ENCODE measurements at places on chromosomes 6 and 20.

DNA sequence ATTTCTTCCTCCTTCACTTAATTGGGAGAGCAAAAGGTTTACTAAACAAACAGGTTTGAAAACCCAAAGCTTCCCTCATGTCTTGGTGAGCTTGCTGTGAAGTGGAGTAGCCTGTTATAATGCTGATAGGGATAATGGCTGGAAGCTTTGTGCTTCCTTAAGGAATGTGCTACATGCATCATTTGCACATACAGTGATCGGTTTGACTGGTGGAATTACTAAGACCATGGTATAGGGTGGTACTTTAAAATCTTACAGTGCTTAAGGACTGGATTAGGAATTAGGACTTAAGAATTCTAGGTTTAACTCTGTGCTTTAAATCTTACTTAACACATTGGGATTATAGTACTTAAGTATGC lies 75.7 kb downstream of the ARID1B start:
- no peak for DNase-seq

DNA sequence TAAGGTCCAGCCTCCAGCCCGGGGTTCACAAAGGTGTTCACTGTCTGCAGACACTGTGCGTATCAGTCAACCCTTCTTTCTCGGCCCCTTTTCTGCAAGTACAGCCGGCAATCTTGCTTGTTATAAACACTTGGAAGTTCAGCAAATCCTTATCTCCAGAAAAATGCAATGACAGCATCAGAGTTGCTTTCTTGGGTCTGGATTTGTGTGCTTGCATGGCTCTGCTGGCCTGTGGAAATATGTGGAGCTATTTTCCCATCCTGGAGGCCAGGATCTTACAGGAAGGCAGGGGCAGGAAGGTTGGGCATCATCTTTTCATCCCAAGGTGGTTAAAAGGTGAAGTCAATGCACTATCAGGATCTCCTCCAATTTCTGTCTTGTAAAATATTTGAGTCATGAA lies 100.3 kb downstream of the SMOC2 start:
- no peak for DNase-seq

GRCh38 chr20:46979603-46980241 lies 85.1 kb downstream of the EYA2 start:
- DNase-seq: no peak

DNA sequence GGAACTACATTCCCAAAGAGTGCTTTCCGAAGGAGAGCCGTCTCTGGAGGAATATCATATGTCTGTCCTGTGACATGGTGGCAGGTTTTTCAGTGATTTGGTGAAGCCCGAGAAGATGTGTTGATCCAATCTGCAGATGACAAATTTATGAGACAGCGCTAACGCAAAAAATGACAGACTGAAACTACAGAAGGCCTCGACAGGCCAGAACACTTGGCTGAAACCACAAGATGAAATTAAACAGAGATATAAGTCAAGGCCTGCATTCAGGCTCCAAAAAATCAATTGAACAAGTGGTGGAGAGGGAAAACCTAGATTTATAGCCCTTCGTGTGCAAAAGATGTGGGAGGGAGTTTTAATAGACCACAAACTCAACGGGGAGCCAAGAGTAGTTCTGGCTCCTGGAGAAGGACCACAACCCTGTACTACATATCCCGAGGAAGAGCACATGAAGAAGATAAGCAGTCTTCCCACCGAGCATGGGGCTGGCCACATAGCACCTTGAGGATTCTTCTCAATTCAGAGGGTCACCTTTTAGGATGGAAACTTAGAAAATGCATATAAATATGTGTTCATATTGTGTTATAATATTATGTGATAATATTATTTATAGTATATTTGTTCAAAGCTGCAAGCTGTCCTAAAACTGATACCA lies 231.3 kb upstream of the PDE10A start:
- no peak for DNase-seq

- no peak for DNase-seq
Observed at GRCh38 chr6:45835721-45836437, 179.8 kb downstream of the CLIC5 start.

DNA sequence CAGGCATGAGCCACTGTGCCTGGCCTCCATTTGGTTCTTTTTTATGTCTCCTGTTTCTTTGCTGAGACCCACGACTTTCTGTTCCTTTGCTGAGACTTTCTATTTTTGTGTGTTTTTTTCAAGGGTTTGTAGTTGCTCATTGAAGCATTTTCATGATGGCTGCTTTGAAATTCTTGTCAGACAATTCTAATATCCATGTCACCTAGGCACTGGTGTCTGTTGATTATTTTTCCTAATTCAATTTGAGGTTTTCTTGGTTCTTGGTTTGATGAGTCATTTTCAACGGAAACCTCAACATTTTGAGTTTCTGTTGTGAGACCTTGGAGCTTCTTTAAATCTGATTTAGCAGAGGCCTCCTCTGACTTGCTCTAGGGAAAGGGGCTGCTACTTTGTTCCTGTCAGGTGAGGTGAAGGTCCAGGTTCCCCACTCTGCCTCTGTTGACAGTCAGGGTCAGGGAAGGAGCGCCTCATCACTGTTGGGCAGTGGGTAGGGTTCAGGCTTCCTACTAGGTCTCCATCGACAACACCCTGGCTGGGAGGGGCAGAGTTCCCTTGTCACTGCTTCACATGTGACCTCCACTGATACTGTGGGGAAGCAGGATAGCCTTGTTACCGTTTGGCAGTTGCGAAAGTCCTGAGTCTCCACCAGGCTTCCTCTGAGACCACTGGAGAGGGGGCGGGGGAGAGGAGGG lies 67.2 kb upstream of the RNF24 start:
- peak; percentile 70 for DNase-seq

GRCh38 chr6:90701146-90701781 lies 114.4 kb upstream of the MAP3K7 start:
- no peak for DNase-seq

GRCh38 chr20:49987868-49988690 lies 5.3 kb downstream of the SNAI1 start:
- DNase-seq: no peak

DNA sequence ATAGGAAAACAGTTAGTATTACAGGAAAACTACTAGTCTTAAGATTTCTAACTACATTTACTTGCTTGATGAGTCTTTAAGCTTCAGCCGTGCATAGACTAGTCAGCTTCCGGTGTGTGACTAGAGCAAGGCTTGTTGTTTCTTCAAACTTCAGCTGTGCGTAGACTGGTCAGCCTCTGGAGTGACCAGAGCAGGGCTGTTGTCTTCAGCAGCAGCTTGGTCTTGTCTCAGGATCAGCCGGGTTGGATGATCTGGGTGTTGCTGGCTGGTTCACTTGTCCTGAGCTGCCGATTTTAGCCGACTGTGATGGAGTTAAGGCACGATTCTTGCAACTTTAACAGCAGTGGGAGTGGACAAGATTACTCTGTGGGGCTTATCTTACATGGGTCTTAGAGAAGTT lies 44.7 kb downstream of the HLA-C start:
- no peak for DNase-seq

GRCh38 chr6:142624978-142625715 lies 319.8 kb downstream of the HIVEP2 start:
- no peak for DNase-seq

DNA sequence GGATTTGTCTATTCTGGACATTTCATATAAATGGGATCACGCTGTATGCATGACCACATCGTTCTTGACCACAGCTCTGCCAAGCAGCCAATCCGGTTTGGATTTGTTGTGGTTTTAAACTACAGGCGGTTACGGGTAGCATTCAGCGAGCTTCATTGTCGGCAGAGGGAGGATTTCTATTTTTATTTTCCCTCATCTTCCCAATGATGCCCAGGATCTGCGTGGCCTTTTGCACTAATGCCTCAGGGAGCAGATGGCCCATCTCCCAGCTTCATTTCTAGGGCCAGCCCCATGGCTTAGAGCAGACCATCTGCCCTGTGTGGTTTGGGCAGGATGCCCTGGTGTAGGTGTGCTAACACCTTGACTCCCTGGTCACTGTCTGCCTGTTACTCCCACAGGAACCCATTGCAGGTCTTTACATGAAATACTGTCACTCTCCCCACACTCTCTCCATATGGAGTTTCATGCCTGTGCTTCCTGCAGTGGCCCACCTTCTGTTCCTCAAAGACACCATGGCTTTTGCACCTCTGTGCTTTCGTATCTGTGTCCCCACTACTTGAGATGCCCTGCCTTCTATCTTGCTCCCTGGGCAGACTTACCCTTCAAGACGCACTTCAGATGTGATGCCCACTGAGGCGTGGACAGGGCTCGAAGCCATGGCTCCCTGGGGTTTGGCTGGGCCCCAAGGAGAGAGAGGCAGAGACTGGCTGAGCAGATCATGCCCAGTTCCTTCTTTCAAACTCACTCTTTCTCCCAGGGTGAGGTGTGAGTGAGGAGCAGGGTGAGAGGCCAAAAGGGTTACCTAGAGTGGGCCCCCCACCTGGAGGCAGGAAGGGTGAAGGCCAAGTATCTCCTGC lies 26.0 kb downstream of the SDCBP2 start:
- DNase-seq: peak; percentile 15

GRCh38 chr6:137903933-137904821 lies 37.1 kb downstream of the TNFAIP3 start:
- DNase-seq: no peak

DNA sequence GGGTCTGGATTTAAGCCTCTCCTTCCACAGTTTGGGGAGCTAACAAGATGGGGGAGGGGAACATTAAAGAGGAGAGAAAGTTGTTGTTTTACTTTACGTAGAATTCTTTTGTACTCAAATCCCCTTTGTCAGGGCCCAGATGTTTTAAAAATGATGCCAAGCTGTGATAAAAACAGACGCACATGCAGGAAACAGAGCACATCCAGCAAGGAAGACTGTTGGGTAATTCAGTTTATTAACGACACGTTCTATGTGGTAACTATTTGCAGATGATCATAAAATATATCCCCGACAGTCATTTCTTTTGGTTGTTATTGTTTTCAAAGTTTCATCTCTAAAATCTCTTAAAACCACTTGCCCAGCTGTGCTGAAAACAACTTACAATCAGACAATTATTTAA lies 307.0 kb upstream of the PRDM1 start:
- DNase-seq: no peak

DNA sequence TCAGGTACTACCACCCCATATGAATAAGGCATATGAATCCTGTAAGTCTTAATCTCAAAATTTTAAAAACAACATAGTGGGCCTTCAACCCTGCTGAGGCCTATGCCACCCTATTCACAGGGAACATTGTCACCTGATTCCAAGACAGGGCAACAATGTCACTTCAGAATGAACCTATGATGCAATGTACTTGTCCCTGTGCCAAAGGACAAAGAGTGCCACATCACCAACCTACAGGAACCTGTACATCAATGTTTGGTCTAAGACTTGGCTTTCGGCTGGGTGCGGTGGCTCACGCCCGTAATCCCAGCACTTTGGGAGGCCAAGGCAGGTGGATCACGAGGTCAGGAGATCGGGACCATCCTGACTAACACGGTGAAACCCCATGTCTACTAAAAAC lies 318.5 kb upstream of the JARID2 start:
- no peak for DNase-seq

- no peak for DNase-seq
Observed at GRCh38 chr6:127100510-127101140, 17.8 kb upstream of the RSPO3 start.

- peak; percentile 2 for DNase-seq
Observed at GRCh38 chr6:79466207-79466834, 70.9 kb downstream of the LCA5 start.

GRCh38 chr20:52668626-52669025 lies 303.5 kb upstream of the TSHZ2 start:
- no peak for DNase-seq

- no peak for DNase-seq
Observed at GRCh38 chr6:89311853-89312531, 3.1 kb downstream of the GABRR2 start.

GRCh38 chr6:100948381-100949133 lies 67.4 kb upstream of the ASCC3 start:
- DNase-seq: no peak

- DNase-seq: no peak
Observed at GRCh38 chr6:100592929-100593328, 128.2 kb upstream of the SIM1 start.

GRCh38 chr6:116385921-116386320 lies 15.2 kb downstream of the DSE start:
- no peak for DNase-seq

DNA sequence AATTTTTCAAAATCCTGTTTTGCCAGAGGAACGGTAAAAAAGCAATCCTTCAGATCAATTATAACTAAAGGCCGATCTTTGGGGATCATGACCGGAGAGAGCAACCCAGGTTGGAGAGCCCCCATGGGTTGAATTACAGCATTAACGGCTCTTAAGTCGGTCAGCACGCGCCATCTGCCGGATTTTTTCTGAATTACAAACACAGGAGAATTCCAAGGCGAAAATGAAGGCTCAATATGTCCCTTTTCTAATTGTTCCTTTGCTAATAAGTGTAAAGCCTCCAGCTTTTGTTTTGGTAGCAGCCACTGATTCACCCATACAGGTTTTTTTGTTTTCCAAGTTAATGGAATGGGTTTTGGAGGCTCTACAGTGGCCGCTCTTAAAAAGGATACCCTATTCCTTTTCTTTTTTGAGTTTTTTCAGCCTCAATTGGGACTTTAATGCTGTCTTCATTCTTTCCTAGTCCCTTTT lies 16.9 kb upstream of the PTCRA start:
- peak; percentile 74 for DNase-seq

- no peak for DNase-seq
Observed at GRCh38 chr6:139003751-139004150, 15.7 kb upstream of the REPS1 start.

GRCh38 chr6:54037277-54037779 lies 73.9 kb upstream of the MLIP start:
- no peak for DNase-seq

DNA sequence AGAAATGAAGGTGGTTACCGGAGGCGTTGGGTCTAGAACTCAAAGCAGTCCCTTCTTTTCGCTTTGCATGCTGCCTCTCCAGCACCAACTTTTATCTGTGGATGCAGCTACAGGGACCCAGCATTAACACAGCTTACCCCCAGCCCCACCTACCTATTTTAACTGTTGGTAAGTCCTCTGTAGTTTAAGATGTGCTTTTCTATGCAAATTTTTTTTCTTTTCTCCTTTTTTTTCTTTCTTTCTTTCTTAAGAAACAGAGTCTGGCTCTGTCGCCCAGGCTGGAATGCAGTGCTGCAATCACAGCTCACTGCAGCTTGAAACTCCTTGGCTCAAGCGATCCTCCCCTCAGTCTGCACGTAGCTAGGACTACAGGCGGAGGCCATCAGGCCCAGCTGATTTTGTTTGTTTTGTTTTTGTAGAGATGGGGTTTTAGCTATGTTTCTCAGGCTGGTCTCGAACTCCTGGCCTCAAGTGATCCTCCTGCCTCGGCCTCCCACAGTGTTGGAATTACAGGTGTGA lies 6.5 kb upstream of the USP45 start:
- no peak for DNase-seq

DNA sequence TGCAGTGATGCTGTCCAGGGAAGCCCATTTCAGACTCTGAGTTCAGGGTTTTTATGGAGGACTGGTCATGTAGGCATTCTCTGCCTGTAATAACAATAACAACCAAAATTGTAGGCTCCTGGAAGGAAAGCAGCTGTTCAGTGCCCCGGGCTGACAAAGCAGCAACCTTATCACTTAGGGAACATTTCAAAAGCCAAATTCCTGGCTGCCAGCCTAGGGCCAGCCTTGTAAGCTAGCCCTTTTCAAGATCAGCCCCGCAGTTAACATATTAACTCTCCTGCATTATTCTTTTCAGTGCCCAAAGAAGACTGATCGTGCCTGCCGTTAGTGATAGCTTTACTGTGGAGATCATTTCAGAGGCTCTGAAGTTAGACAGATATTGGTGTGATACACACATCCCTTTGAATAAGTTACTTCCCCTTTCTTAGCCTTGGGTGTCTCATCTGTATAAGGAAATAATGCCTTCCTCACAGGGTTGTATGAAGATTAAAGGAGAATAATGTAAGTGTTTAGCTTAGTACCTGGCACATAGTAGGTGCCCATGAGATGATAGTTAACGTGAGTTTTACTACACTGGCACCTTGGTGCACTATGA lies 44.1 kb downstream of the CTNNBL1 start:
- DNase-seq: no peak

Measured in CD4-positive, alpha-beta memory T cell (primary cell).